ENCODE measurements at places on chromosomes 7 and 10.

GRCh38 chr10:133388973-133389818 lies 4.8 kb upstream of the MTG1 start:
- DNase-seq: peak; percentile 56

GRCh38 chr7:117837841-117838240 lies 35.4 kb downstream of the CTTNBP2 start:
- DNase-seq: no peak

DNA sequence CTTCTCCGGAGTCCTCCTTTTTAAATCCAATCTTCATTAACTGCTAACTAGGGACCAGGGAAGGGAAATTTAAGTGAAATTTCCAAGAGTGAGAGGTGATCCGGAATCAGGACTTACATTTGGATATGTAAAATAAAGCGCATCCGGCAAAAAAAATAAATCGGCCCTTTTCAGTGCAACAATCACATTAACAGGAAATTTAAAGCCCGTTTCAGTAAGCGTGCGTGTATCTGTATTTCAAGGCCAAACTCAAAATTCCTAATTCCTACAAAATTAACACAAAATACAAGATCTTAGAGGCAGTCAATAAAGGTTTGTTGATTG lies 771 bp downstream of the DNAJC9 start:
- DNase-seq: no peak

GRCh38 chr7:53035499-53036412 lies at the start of gene POM121L12:
Gene POM121L12, plus strand, starts transcription at chr7:53035633. Its CDS starts 39 bp downstream, at chr7:53035672.
- DNase-seq: no peak

- DNase-seq: no peak
Measured at GRCh38 chr10:5040781-5041470, 37.3 kb upstream of the AKR1C2 start.

- DNase-seq: peak; percentile 45
Measured at GRCh38 chr10:84256510-84257342, 11.9 kb downstream of the RGR start.

- no peak for DNase-seq
Measured at GRCh38 chr7:105596866-105597265, 15.6 kb upstream of the EFCAB10 start.

- no peak for DNase-seq
Measured at GRCh38 chr10:22324413-22324812, 3.5 kb downstream of the BMI1 start.

DNA sequence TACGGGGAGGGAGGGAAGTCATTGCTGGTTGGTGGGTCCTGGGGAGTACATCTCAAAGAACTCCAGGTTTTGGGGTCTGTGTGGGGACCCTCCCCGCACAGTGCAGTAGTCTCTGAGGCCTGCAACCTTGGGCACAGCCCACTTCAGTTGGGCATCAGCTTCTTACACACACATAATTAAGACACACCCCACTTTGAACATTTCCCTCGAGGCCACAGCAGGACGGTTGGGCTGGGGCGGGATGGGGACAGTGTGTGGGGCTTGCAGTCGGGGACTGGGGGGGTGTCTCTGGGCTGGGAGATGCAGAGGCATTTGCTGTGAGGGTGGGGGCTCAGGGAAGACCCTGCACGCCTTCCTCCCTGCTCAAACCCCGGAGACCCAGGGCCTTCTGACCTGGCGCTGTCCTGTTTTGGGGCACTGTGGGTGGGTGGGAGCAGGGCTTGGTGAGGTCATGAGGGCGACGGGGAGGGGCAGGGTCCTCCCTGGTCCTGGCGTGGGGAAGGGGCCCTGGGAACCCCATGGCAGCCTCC lies 1.3 kb downstream of the LFNG start:
- no peak for DNase-seq

- no peak for DNase-seq
Measured at GRCh38 chr10:44752451-44753441, 158.4 kb upstream of the TMEM72 start.

GRCh38 chr10:80077869-80078447 lies 507 bp upstream of the TMEM254 start:
- DNase-seq: no peak

DNA sequence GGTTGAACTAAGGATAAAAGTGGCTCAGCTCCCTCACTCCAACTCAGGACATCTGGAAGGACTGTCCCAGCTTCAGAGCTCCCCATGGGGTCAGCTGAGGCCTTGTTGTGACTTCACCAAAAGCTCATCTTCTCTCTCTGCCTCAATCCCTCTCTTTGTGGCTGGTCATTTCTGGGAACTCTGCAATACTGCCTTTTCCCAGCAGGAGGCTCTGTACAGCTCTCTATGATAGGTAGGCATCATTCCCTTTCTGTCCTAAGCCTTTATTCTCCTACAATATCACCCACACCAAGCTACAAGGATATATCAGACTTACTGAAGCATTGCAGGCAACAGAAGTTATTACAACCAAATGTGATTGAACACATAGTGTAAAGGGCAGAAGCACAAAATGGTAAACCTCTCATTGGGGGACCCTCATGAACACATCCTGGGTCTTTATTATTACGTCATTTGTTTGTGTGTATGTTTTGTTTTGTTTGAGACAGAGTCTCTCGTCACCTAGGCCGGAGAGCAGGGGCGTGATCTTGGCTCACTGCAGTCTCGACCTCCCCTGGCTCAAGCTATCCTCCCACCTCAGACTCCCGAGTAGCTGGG lies 36.7 kb upstream of the PRPS1L1 start:
- DNase-seq: no peak

- DNase-seq: no peak
Measured at GRCh38 chr10:71319800-71320392, 837 bp downstream of the SLC29A3 start.

DNA sequence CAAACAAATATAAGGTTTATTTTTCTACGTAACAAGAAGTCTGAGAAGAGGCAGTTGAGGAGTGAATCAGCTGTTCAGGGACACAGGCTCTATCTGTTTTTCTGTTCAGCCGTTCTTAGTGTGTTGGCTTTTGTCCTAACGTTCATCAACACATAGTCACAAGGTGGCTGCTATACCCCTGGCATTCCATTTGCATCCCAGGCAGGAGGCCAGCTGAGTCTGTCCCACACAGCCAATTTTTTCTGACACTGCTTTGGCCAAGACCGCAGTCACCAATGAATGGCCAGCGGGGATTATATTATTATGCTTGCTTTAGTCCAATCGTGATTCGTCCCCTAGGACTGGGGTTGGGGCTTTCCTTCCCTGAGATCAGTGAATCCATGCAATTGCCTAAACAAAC lies 143.4 kb upstream of the CHST15 start:
- no peak for DNase-seq

- DNase-seq: no peak
Measured at GRCh38 chr7:119963654-119964053, 309.3 kb upstream of the KCND2 start.

GRCh38 chr10:11831520-11831951 lies 8.4 kb downstream of the PROSER2 start:
- no peak for DNase-seq

GRCh38 chr10:77921395-77921794 lies 5.2 kb downstream of the DLG5 start:
- no peak for DNase-seq

GRCh38 chr10:74967911-74968666 lies 141.7 kb downstream of the KAT6B start:
- no peak for DNase-seq

GRCh38 chr7:22488643-22489462 lies 11.1 kb downstream of the STEAP1B start:
- DNase-seq: peak; percentile 70

DNA sequence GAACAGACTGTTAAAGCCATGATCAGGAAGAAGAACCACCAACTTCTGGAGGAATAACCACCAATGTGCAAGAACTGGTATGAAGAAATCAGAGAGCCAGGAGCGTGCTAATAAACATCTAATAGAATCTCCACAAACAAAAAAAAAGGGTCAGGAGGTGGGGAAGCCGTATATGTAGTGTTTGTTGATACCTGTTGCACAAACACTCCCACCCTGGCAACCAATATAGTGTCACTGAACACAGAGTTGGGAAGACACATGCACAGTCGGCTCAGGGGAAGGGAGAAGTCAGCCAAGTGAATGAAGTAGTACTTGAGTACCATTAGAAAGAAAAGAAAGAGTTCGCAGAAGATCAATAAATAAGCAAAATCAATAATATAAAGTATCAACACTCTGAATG lies 400.1 kb downstream of the PARD3 start:
- no peak for DNase-seq

- no peak for DNase-seq
Measured at GRCh38 chr7:23336799-23337283, 37.7 kb downstream of the MALSU1 start.

DNA sequence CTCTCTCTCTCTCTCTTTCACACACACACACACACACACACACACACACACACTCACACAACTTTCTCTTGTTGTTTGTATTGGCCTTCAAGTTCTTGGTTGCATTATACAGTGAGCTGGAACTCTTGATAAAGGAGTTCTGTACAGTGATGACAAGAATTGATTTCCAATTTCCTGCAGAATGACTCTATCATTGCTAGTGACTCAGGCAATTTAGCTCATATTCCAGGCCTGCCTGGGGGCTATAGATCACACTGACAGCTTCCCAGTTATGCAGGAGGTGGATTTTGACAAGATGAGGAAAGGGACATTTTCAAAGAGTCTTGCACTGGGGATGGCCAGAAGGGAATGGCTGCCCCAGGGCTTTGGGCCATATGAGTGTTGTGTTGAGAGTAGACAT lies 508.8 kb downstream of the TYW1 start:
- no peak for DNase-seq

GRCh38 chr10:133231244-133231945 lies 1.4 kb downstream of the UTF1 start:
- DNase-seq: no peak

DNA sequence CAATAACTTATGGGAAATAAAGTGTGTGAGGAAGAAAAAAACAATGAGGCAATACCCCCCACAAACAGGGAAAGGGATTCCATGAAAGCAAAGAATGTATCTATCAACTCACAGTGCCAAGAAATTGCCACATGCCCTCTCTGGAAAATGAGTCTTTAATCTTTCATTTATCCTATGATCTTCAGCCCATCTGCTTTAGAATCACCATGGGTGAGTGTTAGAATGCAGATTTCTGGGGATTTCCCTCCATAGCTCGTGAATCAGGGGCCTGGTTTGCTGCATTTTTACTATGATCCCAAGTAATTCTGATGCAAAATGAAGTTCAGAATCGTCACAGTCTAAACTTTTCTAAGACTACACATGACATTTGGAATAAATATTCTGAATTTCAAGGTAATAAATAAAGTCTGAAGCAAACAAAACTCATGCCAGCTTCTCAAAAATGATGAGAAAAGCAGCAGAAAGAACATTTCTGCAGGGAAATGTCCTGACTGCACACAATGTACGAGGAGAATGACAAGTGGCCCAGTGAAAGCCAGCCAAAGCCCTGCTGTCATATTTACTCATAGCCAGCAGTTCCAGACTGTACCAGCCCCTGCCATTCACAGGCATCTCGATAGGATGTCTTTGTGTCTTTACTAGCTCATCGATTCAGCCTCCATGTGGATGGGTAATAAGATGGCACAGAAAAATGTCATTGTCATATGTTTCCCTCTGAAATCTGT lies 167.1 kb downstream of the ELMO1 start:
- no peak for DNase-seq

DNA sequence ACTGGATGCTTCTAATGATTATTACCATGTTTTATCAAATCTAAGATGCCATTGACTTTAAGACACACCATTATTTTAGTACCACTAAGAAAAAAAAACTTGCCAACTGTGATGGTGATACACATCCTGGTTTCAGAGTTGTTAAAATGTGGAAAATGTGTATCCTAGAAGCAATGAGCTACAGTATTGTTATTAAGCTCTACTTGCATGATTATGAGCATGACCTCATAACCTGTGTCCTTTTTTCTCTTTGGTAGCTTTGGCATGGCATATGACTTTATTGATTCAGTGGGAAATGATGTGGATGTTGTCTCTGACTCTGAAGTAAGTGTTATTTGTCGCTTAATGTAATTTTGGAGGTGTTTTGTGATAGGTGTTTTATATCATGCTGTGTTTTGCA lies 3.3 kb downstream of the EDRF1 start:
- no peak for DNase-seq
